T-cell (primary cell): ENCODE measurements at places on chromosomes 5 and 9. TPM values are rescaled to one million over a fixed set of nuclear protein-coding genes. Genes with fewer than 3 reads are reported as not detected.
A peak's percentile ranks its signal among the peaks of the same experiment; 100 is the strongest.

DNA sequence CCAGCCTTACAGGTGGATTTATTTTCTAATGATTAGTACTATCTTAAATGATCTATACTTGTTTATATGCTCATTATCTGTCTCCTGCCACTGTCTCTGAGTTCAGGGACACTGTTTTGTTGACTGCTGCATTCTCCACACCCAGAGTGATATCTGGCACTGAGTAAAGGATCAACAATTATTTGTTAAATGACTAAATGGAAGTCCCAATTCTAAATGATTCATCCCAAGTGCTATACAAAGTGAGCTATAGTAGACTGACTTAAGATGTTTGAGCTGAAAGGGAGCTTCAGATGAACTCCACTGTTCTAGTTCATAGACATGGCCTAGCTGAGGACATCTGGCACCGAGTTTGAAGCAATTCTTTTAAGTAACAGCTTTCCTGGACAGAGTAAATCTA lies 40.5 kb downstream of the ITGA2 start:
- no peak for DNase-seq
- no peaks in the 10 kb centered on the region for H3K27me3 ChIP-seq
- no peak overlapping the region for H3K27ac ChIP-seq
- H3K36me3 ChIP-seq: no peaks in the 10 kb centered on the region
- peaks cover 4% of the 10 kb centered on the region for H3K4me1 ChIP-seq

Gene PDE6A
- not detected for total RNA-seq

DNA sequence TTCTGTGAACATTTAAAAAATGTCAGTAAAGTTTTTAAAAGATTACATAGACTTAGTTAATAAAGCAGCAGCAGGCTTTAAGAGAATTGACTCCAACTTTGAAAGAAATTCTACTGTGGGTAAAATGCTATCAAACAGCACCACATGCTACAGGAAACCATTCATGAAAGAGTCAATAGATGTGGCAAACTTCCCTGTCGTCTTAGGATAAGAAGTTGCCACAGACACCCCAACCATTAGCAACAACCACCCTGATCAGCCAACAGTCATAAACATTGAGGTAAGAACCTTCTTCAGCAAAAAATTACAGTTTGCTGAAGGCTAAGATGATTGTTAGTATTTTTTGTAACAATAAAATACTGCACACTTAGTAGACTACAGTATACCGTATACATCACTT lies 278.2 kb downstream of the CSNK1G3 start:
- H3K4me3 ChIP-seq: no peak overlapping the region
- H3K36me3 ChIP-seq: peaks cover 2% of the 10 kb centered on the region
- DNase-seq: no peak
- no peaks in the 10 kb centered on the region for H3K27me3 ChIP-seq

Gene PCDHGA10
- total RNA-seq: 0.30 TPM

GRCh38 chr9:111969061-111969460 lies 72.4 kb downstream of the UGCG start:
- H3K36me3 ChIP-seq: no peaks in the 10 kb centered on the region
- no peak overlapping the region for H3K4me3 ChIP-seq
- H3K27me3 ChIP-seq: no peaks in the 10 kb centered on the region
- DNase-seq: no peak
- H3K27ac ChIP-seq: no peak overlapping the region

Gene CORO2A
- total RNA-seq: 10.8 TPM

DNA sequence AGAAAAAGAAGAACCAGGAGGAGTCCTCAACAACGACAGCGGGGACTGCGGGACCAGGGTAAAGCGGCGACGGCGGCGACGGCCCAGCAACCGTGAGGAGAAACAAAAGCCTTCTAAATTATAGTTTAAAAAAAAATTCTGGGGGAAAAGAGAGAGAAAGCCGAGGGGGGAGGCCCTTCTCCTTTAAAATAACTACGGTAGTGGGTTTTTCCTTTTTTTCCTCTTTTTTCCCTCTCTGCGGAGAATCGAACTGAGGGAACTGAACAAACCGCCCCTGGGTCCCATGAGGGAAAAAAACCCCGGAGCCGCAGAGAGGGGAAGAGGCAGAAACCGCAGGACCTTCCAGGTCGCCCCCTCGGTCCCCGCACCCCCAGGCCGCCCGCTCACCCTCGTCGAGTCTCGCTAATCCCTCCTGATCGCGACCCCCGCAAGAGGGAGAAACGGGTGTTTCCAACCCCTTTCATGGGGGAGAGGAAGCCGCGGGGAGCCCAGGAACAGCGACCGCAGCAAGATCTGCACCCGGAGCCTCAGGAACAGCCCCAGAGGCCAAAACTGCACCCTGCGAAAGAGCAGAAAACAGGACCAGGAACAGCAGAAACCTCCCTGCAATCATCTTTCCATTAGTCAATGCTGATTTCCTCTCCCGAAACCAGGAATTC lies 453 bp downstream of the CPEB4 start:
- H3K36me3 ChIP-seq: no peaks in the 10 kb centered on the region
- no peaks in the 10 kb centered on the region for H3K27me3 ChIP-seq
- H3K4me3 ChIP-seq: peak overlapping the region; percentile 81
- no peak for DNase-seq
- H3K4me1 ChIP-seq: peaks cover 29% of the 10 kb centered on the region
- peak overlapping the region; percentile 39 for H3K27ac ChIP-seq

DNA sequence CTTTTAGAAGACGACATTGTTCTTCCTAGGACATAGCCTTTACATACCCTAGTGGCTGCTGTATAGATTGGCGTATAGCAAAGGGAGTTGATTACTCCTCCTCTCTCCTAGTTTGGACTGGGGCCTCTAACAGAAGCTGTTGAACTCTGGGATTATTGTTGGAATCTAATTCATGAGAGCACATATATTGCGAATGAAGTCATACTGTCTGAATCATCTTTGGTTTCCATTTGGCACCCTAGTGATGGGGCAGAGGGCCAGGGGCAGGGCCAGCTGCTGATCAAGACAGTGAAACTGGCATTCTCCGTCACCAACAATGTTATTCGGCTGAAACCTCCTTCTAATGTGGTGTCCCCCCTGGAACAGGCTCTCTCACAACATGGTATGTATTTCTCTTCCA lies 40.3 kb downstream of the NUP188 start:
- no peaks in the 10 kb centered on the region for H3K27me3 ChIP-seq
- no peak for DNase-seq
- H3K36me3 ChIP-seq: peaks cover 4% of the 10 kb centered on the region
- no peaks in the 10 kb centered on the region for H3K4me1 ChIP-seq
- no peak overlapping the region for H3K4me3 ChIP-seq

DNA sequence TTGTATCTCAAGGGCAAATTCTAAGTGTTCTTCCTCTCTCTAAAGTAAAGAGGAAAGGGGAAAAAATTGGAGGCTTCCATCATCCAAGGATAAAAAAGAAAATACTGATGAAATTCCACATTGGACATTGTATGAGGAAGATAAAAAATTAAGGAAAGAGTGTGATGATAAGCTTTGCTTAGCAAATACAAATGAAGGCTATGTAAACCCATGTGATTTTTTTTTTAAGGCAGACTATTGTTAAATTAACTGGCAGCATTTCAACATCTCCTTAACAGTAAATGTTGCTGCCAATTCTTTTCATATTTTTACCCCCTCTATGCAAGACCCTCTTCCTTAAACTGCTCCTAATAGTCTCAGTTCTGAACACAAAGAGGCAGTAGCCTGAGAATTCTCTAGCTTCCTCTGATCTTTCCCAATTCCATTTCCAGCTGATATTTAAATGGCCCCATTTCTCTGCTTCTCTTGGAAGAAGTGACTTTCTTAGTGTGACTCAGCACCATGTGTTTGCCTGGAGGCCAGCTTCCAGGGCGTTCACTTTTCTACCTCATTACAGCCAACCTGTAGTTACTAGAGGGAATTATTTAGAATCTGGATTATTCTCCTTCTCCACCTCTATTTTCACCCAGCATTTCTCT lies 159.7 kb downstream of the TLE1 start:
- DNase-seq: no peak
- H3K4me3 ChIP-seq: no peak overlapping the region
- H3K36me3 ChIP-seq: no peaks in the 10 kb centered on the region
- H3K27me3 ChIP-seq: no peaks in the 10 kb centered on the region

GRCh38 chr9:19663570-19663969 lies 125.3 kb downstream of the SLC24A2 start:
- no peaks in the 10 kb centered on the region for H3K27me3 ChIP-seq
- H3K4me1 ChIP-seq: no peaks in the 10 kb centered on the region
- H3K36me3 ChIP-seq: no peaks in the 10 kb centered on the region
- H3K4me3 ChIP-seq: no peak overlapping the region
- no peak overlapping the region for H3K27ac ChIP-seq

Gene PLPP7
- total RNA-seq: not detected

Gene OBP2B
- total RNA-seq: not detected

- DNase-seq: no peak
- H3K4me1 ChIP-seq: no peaks in the 10 kb centered on the region
Measured at GRCh38 chr5:71663191-71663969, 55.7 kb upstream of the CARTPT start.

Gene SH3RF2
- 0.26 TPM for total RNA-seq

- H3K4me1 ChIP-seq: peaks cover 2% of the 10 kb centered on the region
- no peaks in the 10 kb centered on the region for H3K36me3 ChIP-seq
- no peak for DNase-seq
- H3K27ac ChIP-seq: no peak overlapping the region
- H3K27me3 ChIP-seq: no peaks in the 10 kb centered on the region
Measured at GRCh38 chr5:157671592-157672330, 428 bp downstream of the C5orf52 start.

GRCh38 chr5:152632360-152632759 lies 227.3 kb upstream of the NMUR2 start:
- no peak overlapping the region for H3K4me3 ChIP-seq
- no peaks in the 10 kb centered on the region for H3K27me3 ChIP-seq
- no peaks in the 10 kb centered on the region for H3K36me3 ChIP-seq
- H3K4me1 ChIP-seq: no peaks in the 10 kb centered on the region
- DNase-seq: no peak

GRCh38 chr9:36396985-36397384 lies 3.1 kb downstream of the RNF38 start:
- no peak for DNase-seq
- peaks cover 29% of the 10 kb centered on the region for H3K4me1 ChIP-seq
- H3K36me3 ChIP-seq: peaks cover 4% of the 10 kb centered on the region
- no peak overlapping the region for H3K27ac ChIP-seq

DNA sequence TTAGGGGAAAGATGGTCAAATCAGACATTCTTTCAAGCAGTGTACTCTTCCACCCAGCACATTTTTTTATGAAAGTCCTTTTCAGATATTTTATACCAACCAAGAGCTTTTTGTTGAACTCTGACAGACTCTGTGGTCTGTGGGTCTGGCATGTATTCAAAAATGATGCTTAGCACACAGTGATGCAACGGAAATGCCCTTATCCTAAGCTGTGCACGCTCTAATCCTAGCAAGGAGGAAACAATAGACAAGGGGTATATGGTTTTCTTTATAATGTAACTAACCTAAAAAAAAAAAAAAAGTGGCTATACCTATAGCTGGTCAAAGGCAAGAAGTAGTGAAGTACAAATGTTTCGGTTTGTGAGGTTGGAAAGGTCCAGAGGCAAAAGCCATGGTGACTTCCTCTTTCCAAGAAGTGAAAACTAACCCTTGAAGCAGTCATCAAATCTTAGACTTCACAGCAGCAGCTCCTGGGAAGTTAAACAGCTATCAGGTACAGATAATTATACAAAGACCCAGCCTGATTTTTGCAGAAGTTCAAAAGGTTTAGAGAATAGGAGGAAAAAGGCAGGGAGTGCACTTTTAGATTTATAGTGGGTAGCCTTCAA lies 82.5 kb downstream of the SEMA6A start:
- H3K4me3 ChIP-seq: no peak overlapping the region
- H3K4me1 ChIP-seq: no peaks in the 10 kb centered on the region
- no peak overlapping the region for H3K27ac ChIP-seq
- H3K27me3 ChIP-seq: no peaks in the 10 kb centered on the region
- no peaks in the 10 kb centered on the region for H3K36me3 ChIP-seq

DNA sequence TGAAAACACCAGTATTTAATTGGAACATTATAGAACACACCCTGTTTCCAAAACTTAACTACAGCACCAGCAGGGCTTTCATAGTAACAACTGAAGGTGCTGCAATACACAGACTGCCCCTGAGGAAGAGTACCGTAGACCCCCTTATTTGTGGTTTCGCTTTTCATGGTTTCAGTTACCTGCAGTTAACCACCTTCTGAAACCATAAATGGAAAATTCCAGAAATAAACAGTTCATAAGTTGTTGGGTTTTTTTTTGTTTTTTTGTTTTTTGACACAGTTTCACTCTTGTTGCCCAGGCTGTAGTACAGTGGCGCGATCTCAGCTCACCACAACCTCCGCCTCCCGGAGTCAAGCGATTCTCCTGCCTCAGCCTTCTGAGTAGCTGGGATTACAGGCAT lies 9.5 kb upstream of the GLDC start:
- no peak overlapping the region for H3K27ac ChIP-seq
- H3K27me3 ChIP-seq: peaks cover 5% of the 10 kb centered on the region
- H3K4me3 ChIP-seq: no peak overlapping the region

DNA sequence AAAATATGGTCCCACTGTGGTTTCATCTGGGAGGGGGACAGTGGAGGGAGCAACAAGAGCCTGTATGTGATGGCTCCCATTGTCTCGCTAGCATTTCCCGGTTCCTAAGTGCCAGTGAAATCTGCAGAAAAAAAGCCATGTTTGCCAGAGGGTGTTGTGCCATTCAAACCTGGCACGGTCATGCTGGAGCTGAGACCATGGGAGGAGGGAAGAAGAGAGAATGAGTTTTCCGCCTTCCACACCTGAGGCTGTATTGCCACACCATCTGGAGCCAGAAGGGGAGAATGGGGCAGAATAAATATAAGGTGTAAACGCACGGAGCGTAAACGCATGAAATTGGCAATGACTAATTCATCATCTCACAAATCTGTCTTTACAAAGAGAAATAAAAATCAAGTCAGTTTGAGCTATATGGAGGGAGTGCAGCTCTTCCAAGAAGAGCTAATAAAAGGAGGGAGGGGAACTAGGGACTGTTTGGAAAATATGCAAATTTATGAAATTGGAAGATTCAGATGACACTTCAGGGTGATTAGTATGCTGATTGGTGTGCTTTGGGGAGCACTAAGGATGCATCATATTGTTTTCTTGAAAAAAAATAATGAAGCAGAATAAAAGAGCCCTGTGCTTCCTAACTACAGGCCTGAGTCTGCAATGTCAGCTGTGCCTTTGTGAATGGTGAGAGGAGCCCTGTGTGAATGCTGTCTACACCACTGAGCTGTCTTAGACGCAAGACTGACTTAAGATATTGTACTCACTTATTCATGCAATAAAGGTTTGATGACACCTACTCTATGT lies 237.9 kb downstream of the NSG2 start:
- H3K4me1 ChIP-seq: no peaks in the 10 kb centered on the region
- H3K4me3 ChIP-seq: no peak overlapping the region
- no peak overlapping the region for H3K27ac ChIP-seq
- no peaks in the 10 kb centered on the region for H3K36me3 ChIP-seq

DNA sequence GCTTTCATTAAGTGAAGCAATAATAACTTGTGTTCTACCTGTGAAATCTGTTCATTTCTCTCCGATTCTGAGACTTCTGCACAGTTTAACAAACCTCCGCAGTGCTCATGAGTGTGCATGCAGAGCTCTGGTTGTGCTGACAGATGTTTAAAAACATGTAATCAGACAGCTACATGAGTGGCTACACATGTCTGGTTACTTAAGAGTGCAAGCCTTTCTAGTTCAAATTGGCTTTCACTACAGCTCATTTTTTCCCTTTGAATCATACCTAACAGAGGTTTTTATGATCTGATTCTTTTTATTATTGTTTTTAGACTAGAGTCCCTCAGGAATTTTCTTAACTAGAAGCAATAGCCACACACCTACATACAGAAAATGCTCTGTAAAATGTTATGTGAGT lies 310.2 kb downstream of the ARRDC3 start:
- H3K27me3 ChIP-seq: no peaks in the 10 kb centered on the region
- H3K27ac ChIP-seq: no peak overlapping the region
- no peak for DNase-seq
- H3K4me1 ChIP-seq: no peaks in the 10 kb centered on the region
